Progenitor cell of endocrine pancreas (in vitro differentiated cells): ENCODE measurements at places on chromosomes 16 and 17. TPM values are rescaled to one million over a fixed set of nuclear protein-coding genes. Genes with fewer than 3 reads are reported as not detected.

DNA sequence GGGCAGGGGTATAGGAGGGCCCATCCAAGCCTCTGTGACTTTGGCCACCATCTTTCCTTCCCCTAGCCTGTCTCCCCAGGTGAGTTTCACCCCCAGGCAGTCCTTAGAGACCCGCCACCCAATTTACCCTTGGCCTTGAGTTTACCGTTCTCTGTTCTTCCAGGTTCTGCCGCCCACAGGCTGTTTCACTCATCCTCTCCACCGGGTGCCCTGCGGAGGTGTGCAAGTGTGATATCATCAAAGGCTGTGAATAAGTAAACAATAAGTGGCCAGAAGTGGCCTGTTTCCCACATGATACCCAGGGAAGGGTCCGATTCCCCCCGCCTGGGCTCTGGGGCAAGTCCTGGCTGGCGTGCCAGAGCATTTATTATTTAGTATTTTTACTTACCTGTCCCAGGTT lies 15.1 kb upstream of the TLCD3B start:
- no peak overlapping the region for H3K4me3 ChIP-seq
- peaks cover 8% of the 10 kb centered on the region for H3K27me3 ChIP-seq
- H3K4me1 ChIP-seq, result no peaks in the 10 kb centered on the region
- DNase-seq, result no peak

CDRT15 gene
- total RNA-seq, result not detected in 2 replicates

TP53I13 gene
- 39.7 and 40.2 TPM in 2 replicates for total RNA-seq

DNA sequence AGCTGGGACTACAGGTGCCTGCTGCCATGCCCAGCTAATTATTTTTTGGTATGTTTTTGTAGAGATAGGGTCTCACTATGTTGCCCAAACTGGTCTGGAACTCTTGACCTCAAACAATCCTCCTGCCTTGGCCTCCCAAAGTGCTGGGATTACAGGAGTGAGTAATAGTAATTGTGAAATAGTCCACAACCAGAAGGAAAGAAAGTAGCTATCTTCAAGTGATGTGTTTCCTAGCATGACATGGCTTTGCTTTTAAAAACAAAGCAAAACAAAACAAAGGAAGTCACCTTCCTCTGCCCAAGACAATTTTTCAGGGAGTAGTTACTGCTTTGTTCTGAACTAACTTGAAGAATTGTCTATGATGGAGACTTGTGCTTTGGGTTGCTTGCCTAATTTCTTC lies 27.0 kb downstream of the ATP6V0A1 start:
- H3K27me3 ChIP-seq, result no peaks in the 10 kb centered on the region
- H3K4me1 ChIP-seq, result no peaks in the 10 kb centered on the region
- H3K4me3 ChIP-seq, result no peak overlapping the region

SLFN14 gene
- not detected in 2 replicates for total RNA-seq

DNA sequence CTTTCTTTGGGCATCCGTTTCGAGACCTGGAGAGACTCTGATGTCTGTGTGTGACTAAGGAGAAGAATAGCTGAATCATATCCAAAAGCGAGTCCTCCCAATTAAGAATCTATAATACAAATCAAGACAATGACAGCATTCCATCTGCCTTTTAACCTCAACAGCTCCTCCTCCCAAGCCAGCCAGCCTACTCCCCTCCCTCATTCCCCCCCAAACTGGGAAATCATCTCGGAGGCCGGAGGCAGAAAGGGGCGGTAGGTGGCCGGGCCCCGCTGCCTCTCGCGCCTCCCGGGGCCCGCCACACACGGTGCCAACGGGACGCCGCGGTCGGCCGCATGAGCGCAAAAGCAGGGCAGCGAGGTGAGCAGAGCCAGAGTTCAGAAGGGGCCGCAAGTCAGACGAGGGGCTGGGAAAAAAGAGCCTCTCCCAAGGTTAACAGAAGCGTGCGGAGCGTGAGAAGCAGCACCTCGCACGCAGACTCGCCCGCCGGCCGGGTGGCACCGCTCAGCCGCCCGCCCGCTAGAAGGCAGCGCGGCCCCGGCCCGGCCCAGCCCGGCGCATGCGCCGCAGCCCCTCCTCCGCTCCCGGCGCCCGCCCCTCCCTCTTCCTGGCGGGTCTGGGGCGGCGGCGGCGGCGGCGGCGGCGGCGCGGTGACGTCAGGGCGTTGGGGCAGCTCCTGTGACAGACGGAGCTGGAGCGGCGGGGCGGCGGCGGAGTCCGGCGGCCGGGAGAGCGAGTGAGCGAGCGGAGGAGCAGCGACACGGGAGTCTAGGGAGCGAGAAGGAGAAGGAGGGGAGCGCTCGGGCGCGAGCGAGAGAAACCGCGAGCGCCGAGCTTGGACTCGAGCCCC lies at the start of gene PAFAH1B1:
Gene PAFAH1B1 (plus strand): TSS at position 684 of the 850 bp plus-strand sequence. CDS start 44,635 bp downstream, outside the sequence.
- H3K4me1 ChIP-seq, result peaks cover 27% of the 10 kb centered on the region
- peak within 1 kb of the TSS; percentile 97 for H3K27ac ChIP-seq
- no peaks in the 10 kb centered on the region for H3K27me3 ChIP-seq
- H3K36me3 ChIP-seq, result no peaks in the 10 kb centered on the region
- DNase-seq, result peak; percentile 93
- H3K4me3 ChIP-seq, result peak within 1 kb of the TSS; percentile 92

DNA sequence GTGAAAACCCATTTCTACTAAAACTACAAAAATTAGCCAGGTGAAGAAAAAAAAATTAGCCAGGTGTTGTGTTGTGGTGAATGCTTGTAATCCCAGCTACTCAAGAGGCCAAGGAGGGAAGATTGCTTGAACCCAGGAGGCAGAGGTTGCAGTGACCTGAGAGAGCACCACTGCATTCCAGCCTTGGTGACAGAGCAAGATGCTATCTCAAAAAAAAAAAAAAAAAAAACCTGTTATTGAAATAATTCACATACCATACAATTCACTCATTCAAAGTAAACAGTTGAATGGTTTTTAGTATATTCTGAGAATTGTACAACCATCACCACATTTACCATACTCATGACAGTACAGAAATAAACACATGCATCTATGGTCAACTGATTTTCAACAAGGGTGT lies 31.0 kb downstream of the ZNRF1 start:
- no peak overlapping the region for H3K27ac ChIP-seq
- H3K36me3 ChIP-seq, result peaks cover 5% of the 10 kb centered on the region
